ENCODE measurements at places on chromosomes 11 and 22. TPM values are rescaled to one million over a fixed set of nuclear protein-coding genes. Genes with fewer than 3 reads are reported as not detected.

The ENTHD1 gene
- not detected for polyA plus RNA-seq

DNA sequence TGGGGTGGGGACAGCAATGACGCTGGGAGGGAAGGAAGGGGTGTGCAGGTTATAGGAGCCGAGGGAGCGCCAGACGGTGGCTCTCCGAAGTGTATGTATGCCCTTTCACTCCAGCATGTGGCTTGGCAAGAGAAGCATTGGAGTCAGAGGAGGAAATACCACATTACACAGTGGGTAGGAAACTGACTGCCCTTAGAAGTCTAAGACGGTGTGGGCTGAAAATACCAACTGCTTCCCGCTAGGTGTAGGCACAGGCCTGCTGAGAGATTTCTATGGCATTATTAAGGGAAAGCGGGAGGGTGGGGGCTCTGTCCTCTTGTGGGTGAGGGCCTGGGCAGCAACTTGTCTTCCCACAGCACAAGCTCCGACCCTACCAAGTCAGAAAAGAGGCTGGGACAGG lies 44.7 kb downstream of the CACNG2 start:
- DNase-seq = no peak

DNA sequence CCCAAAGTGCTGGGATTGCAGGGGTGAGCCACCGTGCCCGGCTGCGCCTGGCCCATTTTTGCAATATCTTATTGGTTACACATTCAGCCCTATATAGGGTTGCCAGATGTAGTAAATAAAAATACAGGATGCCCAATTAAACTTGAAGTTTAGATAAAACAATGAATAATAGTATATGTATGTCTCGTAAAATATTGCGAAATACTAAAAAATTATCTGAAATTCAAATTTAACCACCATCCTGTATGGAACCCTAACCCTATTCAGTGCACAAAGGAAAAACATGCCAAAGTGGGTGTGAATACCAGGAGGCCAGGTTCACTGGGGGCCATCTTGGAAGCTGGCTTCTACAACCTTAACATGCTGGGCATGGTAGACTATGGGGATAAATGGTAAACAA lies 5.2 kb upstream of the TFIP11 start:
- DNase-seq = no peak

The CLCF1 gene
- 3.6 TPM for polyA plus RNA-seq

DNA sequence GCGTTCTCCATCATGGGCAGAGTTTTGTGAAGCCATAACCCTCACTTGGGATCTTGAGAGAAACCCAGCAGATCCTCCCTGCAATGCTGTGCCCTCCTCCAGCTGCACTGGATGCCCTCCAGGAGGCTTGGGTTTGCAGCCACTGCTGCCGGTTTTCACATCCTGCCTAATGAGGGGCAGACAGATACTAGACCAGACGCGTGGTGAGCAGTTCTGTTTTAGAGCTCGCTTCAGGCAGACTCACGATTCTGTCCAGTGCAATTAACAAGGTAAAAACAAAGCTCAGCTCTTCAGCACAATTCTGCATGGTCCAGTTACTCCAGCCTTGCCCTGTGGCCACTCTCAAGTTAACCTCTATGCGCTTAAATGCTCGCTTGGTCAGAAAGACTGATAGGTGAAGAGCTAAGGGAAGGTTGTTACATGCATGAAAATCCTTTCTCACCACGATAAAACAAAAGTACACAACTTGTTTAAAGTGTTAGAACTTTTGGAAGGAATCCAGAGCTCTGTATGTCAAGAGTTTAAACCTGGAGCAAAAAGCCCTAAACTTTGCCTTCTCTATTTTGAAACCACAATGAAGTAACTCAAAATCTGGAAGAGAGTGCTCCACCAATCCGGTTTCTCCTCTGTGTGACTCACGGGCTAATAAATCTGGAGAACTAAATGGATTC lies 292.3 kb upstream of the FAT3 start:
- DNase-seq = no peak

The ADAMTS8 gene
- polyA plus RNA-seq = 9.5 TPM

DNA sequence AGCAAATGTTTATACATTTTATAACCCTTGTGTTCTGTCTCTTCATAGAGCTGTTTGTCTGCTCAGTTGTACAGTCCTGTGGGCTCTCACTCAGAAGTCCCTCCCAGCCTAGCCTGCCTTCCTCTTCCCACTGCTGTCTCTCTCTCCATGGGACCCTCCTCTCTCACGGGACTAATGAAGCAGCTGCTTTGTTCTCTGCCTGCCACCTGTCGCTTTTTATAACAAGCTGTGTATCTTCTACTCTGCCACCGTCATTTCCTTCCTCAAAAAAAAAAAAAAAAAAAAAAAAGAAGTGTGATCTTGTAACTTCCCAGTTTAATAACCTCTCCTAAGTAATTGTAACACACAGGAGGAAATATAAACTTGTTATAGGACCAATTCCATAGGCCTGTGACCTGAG lies 92.2 kb upstream of the ALKBH3 start:
- DNase-seq = peak; percentile 42

The TSPAN32 gene
- polyA plus RNA-seq = 5.3 TPM

DNA sequence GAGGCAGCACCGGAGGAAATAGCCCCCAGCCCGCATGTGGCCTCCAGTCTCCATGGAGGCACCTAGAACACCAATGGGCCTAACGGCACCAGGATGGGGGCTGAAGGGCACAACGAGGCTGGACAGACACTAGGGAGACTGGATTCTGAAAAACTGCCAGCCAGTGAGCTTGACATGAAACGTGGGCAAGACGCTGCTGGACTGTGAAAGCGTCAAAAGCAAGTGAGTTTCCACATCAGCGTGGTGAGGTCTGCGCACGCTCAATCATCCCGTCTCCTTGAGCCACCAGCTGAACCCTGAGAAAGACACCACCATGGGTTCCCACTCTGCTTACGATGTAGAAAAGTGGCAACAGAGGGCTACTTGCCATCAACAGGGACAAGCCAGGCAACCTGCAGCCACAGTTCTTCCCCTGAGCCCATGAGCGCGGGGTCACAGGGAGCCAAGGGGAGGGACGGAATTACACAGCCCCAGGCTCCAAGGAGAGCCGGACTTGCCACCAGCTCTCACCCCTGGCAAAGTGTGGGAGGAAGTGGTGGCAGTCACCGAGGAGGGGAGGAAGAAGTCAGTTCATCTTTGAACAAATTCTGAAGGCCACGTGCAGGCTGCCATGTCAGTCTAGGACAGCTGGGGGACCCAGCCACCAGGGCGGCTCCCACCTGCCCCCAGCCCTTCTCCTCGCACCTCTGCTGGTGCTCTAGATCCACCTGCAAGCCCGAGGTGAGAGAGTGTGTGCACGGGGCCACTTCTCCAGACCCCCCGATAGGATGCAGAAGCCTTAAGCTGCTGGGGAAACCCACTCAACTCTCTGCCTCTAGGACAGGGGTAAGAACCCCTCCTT lies 131.1 kb downstream of the MPPED1 start:
- DNase-seq = no peak

The DGAT2 gene
- 6.1 TPM for polyA plus RNA-seq

The FOLR3 gene
- 0.61 TPM for polyA plus RNA-seq

The BAIAP2L2 gene
- 1.5 TPM for polyA plus RNA-seq

The SMC1B gene
- 0.06 TPM for polyA plus RNA-seq

- no peak for DNase-seq
Observed at GRCh38 chr11:77698896-77699295, 61.3 kb upstream of the CLNS1A start.

DNA sequence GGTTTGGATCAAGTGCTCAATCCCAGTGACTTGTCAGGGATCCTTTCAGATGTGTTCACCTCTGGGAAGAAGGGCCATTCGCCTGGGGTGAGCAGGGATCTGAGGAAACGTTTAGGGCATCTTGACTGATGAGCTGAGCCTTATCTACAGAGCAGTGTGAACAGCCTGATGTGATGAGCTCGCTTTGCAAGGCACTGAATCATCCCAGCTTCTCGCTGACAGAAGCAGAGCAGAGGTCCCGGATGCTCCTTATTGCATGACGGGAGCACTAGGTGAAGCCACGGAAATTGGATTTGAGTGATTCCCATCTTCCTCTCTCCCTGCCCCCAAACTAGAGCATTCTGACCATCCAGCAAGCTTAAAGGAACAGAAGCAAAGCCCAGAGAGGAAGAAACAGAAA lies 46.5 kb downstream of the SEZ6L start:
- DNase-seq = no peak

The RIC3 gene
- polyA plus RNA-seq = 0.25 TPM

The CELSR1 gene
- polyA plus RNA-seq = 7.6 TPM

The GATD1 gene
- polyA plus RNA-seq = 57.6 TPM

DNA sequence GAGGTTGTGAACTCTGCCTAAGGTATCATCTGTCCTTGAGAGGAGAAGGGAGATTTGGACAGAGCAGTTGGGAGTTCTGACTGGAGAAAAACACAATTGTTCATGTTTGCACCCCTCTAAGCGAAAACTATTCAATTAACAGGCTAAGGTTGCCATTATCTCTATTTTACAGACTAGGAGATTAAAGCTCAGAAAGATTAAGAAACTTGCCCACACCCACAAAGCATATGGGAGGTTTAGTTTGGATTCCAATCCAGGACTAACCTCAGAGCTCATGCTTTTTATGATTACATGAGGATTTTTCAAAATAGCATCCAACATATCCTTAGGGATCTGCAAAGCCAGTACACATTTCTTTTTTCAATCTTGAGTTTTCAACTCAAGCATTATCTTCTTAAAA lies 22.0 kb downstream of the GAB2 start:
- no peak for DNase-seq

GRCh38 chr11:115060840-115061239 lies 382.5 kb downstream of the NXPE2 start:
- DNase-seq = peak; percentile 40

DNA sequence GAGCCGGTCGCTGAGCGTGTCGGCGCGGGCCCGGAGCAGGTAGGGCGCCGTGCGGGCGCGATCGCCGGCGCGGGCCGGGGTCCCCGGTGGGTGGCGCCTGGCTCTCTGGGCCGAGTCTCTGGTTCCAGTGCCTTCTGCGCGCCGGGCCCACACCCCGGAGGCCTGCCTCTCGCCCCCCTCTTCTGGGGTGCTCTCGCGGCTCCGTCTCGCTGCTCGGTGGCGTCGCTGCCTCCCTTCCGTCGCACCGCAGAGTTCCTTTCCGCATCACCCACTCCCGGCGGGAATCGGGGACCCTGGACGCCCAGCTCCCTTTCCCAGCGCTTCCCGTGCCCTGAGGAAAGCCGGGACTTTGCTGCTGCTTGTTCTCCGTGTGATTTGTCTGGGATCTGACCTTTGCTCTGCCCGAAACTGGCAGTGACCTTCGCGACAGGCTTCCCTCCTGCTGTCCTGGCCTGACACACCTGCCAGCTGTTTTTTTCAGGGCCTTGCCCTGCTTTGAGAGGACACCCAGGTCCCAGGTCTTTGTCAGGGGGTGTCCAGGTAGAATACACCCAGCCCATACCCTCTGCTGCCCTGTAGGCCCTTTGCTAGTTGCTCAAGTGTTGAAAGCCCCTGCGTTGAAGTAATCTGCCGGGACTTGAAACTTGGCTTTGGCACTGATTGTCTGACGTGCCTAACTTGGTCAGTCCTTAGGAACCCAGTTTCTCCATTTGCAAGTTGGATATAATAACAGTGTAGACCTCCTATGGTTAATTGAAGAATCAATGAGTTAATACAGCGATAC lies 711 bp downstream of the FDX1 start:
- DNase-seq = peak; percentile 36

DNA sequence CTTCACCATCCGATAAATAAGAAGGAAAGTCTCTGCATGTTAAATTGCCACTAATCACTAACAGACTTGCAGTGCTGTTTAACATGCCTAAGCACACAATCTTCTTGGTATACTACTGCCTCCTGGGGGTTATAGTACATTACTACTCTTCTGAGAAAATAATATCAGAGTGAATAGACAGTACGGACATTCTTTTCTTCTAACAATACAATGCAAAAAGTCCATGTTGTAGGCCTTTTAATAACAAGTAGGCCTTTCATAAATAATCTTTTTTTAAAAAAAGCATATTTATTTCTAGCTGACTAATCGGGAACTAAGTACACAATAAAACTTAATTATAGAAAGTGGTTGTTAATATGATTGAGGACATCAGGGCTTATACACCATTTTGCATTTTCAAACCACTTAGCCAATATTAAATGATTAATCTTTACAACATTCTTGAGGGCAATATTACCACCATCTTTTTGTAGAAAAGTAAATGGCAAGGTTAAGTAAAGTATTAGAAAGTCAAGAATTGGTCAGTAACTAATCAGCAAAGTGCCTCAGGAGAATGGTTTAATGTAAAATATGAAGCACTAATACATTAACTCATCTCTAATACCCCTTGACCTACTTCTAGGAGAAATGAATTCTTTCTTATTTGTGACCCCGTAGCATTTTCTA lies 84.7 kb downstream of the TTC28 start:
- DNase-seq = peak; percentile 64

DNA sequence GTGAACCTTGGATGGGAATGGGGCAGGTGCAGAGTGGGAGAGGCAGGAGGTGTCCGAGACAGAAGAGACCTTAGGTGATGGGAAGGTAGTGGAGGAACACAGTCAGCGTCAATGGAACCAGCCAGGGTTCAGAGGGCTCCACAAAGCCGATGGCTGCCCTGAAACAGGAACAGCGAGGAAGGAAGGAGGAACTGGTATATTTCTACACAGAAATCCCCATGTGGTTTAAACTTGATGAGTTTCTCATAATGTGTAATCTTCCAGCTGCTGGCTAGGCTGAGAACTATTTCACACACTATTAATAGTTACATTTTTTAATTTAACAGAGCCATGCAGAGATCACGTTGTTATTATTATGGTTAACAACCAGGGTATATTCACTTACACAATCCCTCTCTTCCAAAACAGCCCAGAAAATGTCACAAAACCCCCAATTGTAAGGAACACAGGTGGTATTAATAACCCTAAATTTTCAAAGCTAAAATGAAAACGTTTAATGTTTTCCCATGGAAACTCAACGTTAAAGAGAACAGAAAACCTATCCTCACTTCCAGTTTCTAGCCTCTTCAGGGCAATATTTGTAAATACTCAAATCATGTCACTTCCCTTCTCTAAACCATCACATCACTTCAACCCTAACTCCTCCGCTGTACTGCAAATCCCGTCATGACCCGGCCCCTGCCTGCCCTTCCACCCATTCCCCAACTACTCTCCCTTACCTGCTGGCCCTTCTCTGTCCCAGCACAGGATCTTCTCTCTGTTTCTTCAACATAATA lies 74.5 kb upstream of the ARFGAP3 start:
- no peak for DNase-seq
